ENCODE measurements at places on chromosomes 7 and 10.

DNA sequence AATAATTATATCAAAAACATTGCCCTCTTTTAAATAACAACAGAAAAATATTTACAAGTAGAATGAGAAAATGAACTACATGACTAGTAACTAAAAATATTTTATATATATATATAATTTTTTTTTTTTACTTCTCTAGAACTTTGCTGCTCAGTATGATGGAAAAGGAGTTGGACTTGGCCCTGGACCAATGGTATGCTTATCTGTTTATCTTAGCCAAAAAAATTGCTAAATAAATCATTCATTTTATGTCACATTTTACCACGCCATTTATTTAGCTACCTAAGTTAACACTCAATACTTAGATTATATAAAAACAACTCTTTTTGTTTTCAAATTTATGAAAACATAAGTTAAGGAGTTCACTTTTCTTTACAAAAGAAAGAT is 6.7 kb downstream of the COL1A2 start:
- DNase-seq = no peak

- no peak for DNase-seq
Measured at GRCh38 chr7:33710608-33711007, 194.7 kb upstream of the BMPER start.

DNA sequence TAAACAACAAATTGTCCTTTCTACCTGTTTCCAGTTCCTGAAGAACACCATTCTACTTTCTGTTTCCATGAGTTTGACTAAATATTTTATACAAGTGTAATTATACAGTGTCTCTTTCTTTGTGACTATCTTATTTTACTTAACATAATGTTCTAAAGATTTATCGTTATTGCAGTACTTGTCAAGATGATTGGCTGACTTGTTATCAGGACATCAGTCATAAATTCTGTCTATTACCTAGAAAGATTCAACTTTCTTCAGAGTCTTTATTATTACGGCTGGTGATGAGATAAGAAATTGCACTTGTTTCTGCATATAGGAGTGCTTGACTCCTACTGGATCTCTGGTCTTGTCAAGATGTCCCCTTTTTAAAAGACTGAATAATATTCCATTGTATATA is 93.9 kb upstream of the ZNF92 start:
- no peak for DNase-seq

- no peak for DNase-seq
Measured at GRCh38 chr7:79272938-79273337, 180.5 kb downstream of the MAGI2 start.

GRCh38 chr7:54543051-54543488 is 895 bp downstream of the VSTM2A start:
- no peak for DNase-seq

GRCh38 chr7:132097550-132098134 is 478.6 kb downstream of the PLXNA4 start:
- DNase-seq = peak; percentile 35

- DNase-seq = no peak
Measured at GRCh38 chr10:73054286-73054685, 42.4 kb downstream of the P4HA1 start.

DNA sequence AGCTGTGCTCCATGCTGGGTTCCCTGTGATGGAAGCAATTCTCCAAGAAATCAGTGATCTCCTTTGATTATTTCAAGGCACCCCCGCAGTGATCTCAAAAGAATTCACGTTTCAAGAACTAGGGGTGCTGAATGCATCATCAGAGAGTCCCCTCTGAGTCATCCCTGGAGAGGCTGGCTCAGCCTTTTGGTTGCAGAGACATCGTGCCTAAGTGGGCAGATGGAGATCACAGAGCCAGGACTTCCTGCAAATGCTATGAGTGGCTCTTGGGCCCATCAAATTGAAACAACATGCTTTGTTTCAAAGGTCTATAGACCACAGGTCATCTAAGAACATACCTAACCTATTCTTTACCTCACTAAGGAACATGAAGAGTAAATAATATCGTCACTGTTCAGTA is 41.5 kb upstream of the PLEKHA1 start:
- DNase-seq = no peak

- DNase-seq = peak; percentile 10
Measured at GRCh38 chr10:96642973-96643372, 56.2 kb upstream of the TM9SF3 start.

GRCh38 chr7:101731502-101732084 is 85.8 kb upstream of the CUX1 start:
- DNase-seq = no peak

DNA sequence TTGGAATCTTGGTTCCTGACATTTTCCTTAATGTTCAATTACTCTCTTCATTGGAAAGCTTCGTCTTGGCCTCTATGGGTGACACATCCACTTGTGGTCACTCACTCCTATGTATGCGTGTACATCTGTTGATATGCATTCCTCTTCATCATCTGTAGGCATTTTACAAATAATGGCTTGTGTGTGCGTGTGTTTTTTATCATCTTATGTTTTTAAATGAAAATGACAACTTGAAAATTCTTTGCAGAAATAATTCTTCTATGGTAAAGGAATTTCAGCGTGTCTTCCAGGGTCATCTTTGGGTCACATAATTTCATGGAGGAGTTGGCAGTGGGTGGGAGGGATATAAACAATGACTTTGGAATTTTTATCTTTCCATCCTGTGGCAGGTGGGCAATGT is 925.1 kb downstream of the LRMDA start:
- no peak for DNase-seq

GRCh38 chr10:88915781-88916180 is 35.7 kb downstream of the STAMBPL1 start:
- DNase-seq = peak; percentile 29

GRCh38 chr10:118827466-118828155 is 72.8 kb upstream of the CACUL1 start:
- no peak for DNase-seq

- no peak for DNase-seq
Measured at GRCh38 chr7:99437946-99438572, 539 bp downstream of the PTCD1 start.

DNA sequence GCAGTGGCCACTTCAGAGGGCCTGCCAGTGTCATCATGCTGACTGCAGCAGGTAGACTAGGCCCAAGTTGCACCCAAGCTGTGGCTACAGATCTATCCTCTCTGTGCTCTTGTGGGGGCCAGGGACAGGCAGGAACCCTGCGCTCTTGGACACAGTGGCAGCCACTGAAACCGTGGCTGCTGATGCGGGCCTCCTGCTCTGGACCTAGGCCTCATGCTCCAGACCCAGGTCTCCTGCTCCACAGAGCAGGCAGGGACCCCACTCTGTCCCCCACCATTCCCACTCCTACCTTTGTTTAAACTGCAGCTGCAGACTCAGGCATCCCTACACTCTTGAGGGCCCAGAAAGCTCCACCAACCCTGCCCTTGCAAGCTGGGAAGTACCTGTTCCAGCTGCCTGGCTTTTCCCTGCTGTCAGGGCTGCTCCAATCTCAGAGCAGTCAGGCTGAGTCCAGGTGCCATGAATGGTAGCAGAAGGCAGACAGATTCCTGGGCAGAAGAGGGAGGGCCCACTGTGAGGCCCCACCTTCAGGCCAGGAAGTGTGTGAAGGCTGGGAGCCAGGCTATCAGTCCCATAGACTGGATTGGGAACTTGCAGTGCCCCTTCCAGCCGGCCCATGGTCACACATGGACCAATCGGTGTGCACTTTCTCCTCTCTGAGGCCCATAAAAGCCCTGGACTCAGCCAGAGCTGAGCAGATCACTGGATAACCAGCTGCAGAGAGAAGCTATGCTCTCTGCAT is 634.0 kb upstream of the SEMA3D start:
- DNase-seq = no peak

DNA sequence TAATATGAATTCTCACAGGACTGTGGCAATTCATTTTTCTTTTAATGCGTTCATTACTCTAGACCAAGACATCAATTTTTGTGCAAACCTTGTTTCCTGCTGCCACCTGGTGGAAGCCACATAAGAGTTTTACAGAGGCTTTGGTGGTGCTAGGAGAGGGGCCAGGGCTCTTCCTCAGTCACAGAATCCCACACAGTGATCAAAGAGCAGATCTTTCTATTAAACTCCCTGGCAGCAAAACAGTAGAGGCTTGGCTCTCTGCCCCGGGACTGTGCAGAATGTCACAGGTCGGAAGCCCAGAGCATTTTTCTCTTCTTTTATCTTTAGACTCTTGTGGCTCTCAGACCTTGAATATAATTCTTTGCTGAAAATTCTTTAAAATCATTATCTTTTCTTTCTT is 506.4 kb upstream of the C7orf33 start:
- DNase-seq = peak; percentile 52

DNA sequence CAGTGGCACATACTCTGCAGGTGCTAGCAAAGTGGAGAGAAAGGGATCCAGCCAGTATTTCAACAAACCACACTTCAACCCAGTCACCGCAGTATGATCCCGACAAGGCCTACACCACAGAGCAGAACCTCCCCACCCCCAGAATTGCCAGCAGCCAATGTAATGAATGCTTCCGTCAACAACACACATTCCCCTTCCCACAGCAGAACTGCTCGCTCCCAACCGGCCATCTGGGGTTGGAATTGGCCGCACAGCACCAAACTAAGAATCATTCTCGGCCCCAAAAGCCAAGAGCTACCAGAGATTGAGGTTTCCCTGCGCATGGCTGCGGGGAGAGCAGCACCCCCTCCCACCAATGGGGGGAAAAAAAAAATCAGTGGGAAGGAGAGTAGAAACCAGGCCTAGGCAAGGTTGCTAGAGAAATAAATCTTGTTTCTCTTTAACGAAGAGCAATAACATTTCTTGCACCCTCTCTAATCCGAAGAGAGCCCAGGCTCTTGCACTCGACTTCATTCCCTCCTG is 1.1 kb downstream of the WASL start:
- peak; percentile 64 for DNase-seq

GRCh38 chr10:44865289-44865671 is 45.9 kb upstream of the TMEM72 start:
- DNase-seq = no peak

- DNase-seq = no peak
Measured at GRCh38 chr10:106997721-106998120, 166.8 kb downstream of the SORCS1 start.

GRCh38 chr7:86534641-86535040 is 109.1 kb upstream of the GRM3 start:
- no peak for DNase-seq

GRCh38 chr10:6843894-6844650 is 264.0 kb upstream of the PRKCQ start:
- no peak for DNase-seq

- DNase-seq = peak; percentile 21
Measured at GRCh38 chr10:75099952-75100763, 11.3 kb upstream of the SAMD8 start.

GRCh38 chr10:131694168-131694780 is 206.5 kb upstream of the PPP2R2D start:
- no peak for DNase-seq

GRCh38 chr7:74181821-74182220 is 7.7 kb downstream of the EIF4H start:
- DNase-seq = no peak

DNA sequence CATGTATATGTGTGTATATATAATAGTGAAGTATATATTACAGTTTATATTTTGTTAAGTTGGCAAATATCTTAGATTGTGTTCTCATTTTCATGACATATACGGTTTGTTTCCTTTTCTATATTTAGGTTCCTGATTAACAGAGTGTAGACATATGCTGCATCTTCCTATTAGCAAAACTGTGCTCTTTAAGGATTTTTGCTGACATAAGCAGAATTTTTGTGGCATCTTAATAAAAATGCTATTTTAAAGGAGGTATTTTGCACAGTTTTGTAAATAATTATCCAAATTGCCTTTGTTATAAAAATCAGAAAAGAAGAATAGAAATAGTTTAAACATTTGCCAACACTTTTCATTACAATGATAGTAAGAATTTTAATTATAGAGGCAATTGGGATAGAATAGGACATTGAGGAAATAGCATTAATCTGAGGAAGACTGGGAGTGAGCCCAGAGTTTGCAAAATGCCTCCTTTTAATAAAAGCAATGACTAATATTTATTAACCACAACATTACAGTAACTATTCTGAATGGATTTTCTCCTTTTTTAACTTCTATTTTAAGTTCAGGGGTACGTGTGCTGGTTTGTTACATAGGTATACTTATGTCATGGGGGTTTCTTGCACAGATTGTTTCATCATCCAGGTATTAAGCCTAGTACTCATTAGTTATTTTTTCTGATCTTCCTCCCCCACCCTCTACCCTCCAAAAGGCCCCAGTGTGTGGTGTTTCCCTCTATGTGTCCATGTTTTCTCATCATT is 38.2 kb downstream of the KCND2 start:
- DNase-seq = no peak

- DNase-seq = no peak
Measured at GRCh38 chr7:111474723-111475418, 87.4 kb downstream of the IMMP2L start.

- DNase-seq = no peak
Measured at GRCh38 chr10:113498997-113499396, 53.9 kb upstream of the HABP2 start.

- DNase-seq = no peak
Measured at GRCh38 chr10:94092848-94093247, 99.1 kb downstream of the PLCE1 start.

- DNase-seq = no peak
Measured at GRCh38 chr7:111093496-111093895, 2.6 kb downstream of the LRRN3 start.

DNA sequence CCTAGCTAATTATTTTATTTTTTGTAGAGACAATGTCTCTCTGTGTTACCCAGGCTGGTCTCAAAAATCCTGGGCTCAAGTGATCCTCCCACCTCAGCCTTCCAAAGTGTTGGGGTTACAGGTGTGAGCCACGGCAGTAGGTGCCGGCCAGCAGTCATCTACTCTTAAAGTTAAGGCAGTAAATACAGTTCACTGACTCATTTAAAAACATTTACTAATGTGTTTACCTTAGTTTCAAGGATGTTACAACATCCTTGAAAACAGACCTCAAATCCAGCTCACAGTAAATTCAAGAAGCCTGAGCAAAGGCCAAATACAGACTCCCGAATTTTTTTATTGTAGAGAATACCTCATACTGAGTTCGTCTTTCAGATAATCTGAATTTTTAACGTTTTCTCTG is 29.6 kb upstream of the ABCB4 start:
- DNase-seq = no peak

- peak; percentile 11 for DNase-seq
Measured at GRCh38 chr7:35802649-35803048, 1.8 kb downstream of the SEPTIN7 start.

GRCh38 chr10:123134343-123134914 is 1.3 kb upstream of the HMX3 start:
- no peak for DNase-seq
